ENCODE measurements at places on chromosomes 5 and 9.

DNA sequence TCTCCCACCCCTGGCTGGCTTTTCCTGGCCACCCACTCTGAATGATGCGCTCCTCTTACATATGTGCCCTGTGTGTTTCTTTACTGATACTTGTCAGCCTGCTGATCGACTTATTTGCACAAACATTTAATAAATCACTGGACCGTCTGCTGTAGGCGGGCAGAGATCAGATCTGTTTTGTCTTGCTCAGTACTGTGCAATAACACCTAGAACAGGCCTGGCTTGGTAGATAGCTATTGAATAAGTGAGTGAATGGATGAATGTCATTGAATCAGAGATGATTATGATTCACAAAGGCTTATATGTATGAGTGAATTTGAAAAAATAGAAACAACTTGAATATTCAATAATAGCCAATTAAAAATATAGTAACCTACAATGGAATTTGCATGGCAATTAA lies 165.1 kb downstream of the RGS3 start:
- no peak for DNase-seq

DNA sequence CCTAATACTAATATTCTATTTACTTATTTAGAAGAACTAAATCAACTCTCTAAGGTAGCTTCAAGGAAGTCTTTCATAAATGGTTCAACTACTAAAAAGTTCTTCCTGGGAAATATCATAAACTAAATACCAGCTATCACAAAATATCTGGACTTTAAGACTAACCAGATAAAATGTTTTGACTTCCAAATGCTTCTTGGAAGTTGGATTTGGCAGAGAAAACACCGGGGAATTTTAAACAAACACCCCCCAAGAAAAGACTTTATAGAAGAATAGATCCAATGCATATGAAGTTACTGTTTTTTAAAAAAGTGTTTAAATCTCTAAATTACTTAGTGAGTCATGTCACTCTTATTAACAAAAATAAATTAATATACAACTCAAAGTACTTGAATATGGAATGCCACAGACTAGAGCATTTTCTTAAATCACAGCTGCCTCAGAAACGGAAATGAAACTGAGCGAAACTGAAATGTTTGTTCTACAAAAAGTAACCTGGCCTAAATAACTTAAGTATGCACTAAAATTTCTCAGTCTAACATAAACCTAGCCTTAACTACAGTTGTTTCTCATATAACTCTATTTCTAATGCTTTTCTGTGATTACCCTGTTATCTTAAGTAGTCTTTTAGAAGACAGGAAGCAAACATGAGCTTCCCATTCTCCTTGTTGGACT lies 6.8 kb downstream of the ABCA1 start:
- DNase-seq = no peak

DNA sequence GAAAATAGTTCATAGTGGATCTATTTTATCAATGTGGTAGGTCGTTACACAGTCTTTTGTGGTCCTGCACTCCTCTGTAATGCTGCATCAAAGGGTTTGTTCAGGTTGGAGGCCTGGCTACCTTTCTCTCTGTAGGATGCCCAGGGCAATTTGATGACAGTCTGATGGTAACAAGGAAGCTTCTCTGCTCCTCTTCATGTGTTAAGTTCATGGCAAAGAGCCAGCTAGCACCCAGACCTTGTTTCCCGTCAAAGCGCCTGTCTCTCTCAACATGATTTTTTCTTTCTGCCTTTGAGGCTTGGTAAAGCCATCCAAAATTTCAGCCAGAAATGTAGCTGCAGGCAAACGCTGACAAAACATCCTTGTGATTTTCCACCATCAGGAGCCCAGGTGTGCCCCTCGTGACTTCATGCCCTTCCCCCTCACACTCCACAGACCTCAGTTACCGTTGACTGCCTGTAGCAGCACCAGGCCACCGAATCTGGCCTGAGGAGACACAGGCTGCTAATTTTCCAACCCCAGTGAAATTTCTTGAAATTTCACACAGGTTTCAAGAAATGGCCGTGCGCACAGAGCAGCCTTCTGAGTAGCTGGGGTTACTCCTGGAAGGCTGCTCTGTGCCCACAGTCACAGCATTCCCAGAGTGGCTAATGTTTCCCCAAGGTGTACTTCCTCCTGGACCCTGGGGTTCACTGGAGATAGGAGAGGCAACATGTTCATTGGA lies 292.7 kb downstream of the CWC27 start:
- DNase-seq = peak; percentile 18

DNA sequence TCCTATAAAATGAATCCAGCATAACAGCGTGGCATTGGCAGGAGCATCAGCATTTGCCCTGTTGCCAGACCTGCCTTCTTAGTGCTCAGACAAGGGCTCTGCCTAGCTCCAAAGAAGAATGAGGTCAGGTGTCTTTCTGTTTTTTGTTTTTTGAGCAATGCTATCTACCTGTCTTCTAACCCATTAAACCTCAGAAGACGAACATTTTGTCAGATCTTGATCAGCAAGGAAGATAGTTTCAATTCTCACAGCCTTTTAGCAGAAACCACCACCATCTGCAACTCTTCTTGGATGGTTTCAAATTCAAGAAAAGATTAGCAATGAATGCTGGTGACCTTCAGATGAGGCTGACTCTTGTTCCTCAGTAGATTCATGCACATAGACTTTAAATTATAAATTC lies 103.5 kb upstream of the IQGAP2 start:
- no peak for DNase-seq

GRCh38 chr9:112078432-112078831 lies 96.7 kb downstream of the SUSD1 start:
- no peak for DNase-seq

- no peak for DNase-seq
Measured at GRCh38 chr9:94805051-94805489, 78.6 kb downstream of the AOPEP start.

- DNase-seq = no peak
Measured at GRCh38 chr9:126707083-126707482, 93.4 kb downstream of the LMX1B start.

DNA sequence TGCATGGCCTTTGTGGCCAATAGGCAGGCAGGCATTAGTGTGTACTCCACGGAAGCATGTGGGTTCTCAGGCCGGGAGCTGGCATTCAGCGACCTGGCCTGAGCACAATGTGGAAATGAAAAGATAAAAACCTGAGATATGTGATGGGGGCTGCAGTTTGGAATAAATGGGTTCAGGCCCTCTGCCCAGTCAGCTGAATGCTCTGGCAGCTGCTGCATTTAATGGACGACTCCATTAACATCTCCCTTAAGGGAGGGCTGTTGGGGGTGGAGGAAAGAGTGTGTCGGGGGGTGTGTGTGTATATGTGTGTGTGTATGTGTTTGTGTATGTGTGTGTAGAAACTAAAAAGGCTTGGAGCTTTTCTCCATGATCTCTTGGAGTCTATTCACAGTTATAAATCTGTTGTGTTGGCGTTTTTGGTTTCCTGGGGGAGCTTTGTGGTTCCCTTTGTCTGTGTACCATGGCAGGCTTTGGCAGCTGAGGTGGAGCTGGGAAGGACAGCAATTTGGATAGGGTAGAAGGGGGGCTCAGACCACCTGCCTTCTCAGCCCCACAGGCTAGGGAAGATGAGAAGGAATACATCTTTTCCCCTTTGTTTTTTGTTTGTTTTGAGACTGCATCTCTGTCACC lies 27.3 kb upstream of the HSPA9 start:
- DNase-seq = no peak

GRCh38 chr5:168299372-168299771 lies 7.9 kb downstream of the WWC1 start:
- no peak for DNase-seq

GRCh38 chr9:28212979-28213378 lies 639.7 kb upstream of the C9orf72 start:
- no peak for DNase-seq

DNA sequence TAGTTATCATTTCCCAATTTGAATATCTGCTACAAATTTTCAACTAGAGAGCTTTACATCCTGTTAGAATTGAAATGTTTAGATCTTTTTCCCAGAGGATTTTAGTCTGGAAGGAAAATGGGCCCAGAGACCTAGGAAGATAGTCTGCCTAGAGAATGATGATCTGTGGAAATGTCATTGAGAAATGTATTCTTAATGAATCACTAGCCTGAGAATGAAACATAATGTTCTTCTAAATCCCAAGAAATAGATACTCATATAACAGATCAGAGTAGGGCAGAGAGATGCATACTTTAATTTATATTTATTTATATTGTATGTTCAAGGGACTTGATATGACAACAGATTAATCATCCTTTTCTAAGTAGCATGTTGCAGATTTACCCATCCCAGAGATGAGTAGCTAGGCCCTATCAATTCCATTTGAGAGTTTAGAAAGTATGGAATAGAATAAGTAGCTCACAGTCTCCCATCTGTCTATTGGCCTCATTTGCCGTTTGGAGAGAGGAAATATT lies 25.1 kb upstream of the SLC44A1 start:
- no peak for DNase-seq

DNA sequence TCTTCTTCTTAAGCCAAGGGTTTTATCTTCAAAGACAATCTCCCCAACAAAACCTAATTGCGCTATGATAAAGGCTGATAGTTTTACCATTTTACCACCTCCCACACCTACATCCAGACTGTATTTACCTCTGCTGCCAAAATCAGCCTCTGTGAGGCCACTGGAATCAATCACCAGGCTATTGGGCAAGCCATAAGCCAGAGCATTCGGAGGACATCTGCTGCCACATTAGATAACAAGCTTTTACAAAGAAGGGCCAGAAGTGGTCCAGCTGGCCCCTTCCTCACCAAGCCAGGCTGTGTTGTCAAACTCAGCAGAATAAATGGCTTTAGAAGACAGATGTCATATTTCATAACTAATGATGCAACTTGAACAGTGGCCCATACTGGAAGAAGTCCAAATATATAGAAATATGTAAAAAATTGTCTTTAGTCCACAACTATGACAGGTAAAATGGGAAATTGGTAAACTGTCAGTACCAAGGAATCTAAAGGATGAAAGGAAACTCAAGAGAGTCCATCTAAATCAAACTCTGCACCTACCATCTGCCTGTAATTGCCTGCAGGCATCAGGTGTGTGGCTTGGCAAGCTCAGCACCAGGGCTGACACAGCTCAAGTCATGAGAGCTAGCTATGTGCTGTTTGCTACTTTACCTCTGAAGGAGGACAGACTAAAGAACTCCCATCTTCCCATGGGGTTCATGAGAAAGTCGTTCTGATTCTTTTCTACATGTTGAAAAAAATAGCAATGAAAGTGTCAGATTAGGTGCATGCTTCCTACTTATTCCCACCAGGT lies 16.1 kb downstream of the SLC45A2 start:
- DNase-seq = no peak

GRCh38 chr9:112125951-112126388 lies 49.1 kb downstream of the SUSD1 start:
- no peak for DNase-seq

DNA sequence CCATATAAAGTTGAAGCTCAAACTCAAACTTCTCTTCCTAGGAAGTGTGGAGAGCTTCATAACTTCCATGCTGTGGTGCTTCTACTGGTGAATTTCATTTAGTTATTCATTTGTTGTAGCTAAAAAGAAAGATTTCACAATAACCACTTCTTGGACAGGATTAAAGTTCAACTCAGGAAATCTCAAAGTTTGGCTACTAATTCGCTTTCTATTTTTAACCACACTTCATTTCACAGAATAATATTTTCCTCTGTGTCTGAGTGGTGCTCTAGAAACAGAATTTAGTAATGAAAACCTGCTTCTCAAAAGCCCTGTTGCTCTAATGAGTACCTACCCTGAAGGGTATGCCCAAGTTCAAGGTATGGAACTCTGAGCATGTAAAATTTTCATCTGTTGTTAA lies 73.9 kb downstream of the ACTBL2 start:
- no peak for DNase-seq

- no peak for DNase-seq
Measured at GRCh38 chr9:100419166-100419565, 7.8 kb upstream of the MSANTD3 start.

GRCh38 chr9:63859475-63860215 lies 1425.4 kb downstream of the FOXD4L5 start:
- DNase-seq = no peak

GRCh38 chr5:14168793-14169262 lies 25.7 kb downstream of the TRIO start:
- DNase-seq = no peak

DNA sequence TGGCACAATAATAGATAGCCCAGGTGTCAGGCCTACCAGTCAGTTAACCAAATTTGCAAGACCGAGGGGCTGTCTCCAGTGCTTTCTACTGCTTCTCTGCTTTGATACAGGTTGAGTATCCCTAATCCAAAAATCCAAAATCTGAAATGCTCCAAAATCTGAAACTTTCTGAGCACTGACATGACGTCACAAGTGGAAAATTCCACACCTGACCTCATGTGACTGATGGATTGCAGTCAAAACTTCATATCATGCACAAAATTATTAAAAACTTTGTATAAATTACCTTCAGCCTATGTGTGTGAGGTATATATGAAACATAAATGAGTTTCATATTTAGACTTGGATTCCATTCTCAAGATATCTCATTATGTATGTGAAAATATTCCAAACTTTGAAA lies 213.5 kb upstream of the PANK3 start:
- DNase-seq = no peak

GRCh38 chr5:155004138-155004744 lies 9.3 kb upstream of the KIF4B start:
- DNase-seq = no peak

DNA sequence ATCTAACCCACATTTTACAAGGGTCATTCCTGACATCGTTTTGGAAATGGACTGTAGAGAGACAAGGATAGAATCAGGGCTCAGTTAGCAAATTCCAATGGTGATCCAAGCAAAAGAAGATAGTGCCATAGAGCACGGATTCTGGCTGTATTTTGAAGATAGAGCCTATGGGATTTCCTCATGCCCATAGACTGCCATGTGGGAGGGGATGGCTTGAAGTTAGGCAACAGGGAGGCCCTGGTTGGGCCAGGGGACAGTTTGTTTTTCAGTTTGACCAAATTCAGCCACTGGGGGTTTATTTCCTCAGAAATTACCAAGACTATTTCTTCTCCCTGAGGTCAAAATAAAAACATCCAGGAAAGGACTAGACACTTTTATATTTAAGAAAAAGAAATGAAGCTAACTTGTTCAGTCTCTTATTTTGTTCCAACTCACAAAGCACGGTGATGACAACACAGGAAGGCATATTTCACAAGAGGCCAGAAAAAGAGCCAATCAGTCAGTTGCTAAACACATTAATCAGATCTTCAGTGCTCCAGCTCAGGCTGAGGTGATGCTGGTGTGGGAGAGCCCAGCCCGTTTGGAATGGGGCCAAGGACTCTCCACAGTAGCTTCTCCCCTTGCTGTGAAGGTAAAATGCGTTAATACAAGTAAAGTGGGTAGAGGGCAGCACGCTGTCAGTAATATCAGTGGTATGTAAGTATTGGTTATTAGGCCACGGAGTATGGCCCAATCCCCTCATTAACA lies 4.4 kb upstream of the DCTN4 start:
- peak; percentile 14 for DNase-seq

All from DMS153 (cell line).